ENCODE measurements at places on chromosomes 11 and 22.

DNA sequence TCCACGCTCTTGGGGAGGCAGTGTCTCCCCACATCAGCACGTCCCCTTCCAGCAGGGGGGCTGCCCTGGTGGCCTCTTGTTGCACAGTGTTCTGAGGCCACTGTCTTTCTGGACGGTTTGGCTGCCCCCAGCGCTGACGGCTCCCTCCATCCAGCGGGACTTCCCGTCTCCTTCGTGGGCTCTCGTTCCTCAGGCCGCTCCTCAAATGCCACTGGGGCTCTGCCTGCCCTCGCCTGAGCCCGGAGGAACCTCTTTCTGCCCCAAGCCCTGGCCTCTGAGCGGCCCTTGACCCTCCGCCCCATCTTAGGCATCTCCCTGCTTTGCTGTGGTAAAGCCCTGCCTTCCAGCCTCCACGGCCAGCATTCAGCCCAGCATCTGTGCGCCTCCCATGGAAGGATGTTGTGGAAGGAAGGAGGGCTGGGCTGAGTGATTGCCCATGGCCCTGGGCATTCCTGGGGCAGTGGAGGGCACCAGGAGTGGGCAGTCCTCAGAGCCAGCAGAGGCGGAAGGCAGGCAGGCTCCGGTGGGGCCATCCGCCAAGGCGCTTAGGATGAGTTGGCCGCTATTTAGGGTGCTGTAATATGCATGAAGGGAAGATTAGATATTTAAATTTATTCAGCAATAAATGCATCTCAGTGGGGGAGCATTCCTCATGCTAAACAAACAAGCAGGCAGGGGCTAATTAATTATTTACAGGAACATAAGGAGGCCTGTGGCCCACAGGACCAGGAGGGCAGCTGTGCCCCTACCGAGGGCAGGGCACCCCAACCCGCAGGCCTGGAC, 17.8 kb downstream of the OTUB1 start:
- DNase-seq: no peak

DNA sequence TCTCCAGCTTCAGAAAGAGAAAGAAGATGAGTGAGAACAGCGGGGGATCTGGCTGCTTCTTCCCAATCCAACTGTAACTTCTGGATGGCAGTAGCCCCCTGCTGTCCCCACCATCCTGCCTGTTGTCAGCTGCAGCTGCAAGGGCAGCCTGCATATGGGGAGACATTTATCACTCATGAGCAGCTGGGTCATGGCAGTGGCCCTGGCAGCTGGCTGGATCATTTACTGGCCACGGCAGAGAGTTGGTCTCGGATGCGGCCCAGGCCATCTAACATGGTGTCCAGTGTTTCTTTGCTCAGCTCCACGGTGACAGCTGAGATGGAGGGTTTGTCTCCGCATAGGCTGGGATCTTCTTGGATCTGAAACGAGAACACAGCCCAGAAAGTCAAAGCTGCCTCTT, 14.8 kb downstream of the COMMD9 start:
- no peak for DNase-seq

DNA sequence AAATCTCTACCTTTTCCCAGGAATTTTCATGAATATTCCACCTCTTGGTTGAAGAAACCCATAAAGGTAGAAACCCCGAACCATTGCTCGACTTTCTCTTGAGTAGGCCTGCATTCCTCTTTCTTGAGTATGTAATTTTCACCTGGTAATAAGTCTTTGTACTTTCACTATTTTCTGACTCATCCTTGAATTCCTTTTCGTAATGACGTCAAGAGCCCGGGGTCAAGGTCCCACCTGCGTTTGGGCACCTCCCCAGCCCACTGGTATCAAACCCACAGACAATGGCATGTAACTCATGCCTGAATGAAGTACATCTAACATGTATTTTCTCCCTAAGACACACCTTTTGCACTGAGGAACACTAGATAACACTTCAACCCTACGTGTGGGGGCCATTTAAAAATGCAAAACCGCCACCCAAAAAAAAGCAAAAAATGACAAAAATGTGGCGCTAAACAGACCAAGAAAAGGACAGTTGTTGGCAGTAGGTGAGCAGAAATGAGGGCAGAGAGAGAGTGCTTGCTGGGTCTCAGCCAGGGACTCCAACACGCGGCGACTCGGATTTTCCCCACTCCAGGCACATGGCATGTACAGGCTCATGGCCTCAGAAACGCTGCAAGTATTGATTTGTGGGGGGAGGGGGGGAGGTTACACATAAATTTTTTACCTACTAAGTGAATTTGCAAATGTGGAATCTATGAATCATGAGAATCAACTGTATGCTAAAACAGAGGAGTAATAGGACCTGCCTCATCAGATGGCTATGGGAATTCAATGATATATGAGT, 4.1 kb upstream of the C11orf24 start:
- DNase-seq: no peak

DNA sequence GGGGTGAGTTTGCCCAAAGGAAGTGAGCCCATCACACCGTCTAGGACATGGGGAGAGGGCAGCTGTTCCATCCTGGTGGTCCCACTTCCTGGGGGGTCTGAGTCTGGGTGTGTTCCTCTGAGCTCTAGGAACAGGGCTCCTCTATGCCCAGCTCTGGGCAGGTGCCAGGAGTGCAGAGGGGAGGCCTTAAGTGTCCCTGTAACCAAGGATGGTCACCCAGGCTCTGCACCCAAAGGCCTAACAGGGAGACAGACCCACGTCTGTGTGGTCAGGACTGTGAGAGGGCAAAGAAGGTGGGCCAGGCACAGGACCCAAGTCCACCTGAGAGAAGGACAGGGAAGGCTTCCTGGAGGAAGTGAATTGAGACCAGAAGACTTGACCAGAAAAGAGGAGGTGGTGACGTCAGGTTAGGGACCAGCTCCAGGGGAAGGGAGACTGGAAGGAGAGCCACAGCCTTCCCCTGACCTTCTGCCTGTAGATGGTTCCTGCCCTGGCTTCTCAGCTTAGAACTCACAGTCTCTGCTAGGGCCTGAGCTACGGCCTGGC, 11.3 kb upstream of the TCF20 start:
- DNase-seq: no peak

DNA sequence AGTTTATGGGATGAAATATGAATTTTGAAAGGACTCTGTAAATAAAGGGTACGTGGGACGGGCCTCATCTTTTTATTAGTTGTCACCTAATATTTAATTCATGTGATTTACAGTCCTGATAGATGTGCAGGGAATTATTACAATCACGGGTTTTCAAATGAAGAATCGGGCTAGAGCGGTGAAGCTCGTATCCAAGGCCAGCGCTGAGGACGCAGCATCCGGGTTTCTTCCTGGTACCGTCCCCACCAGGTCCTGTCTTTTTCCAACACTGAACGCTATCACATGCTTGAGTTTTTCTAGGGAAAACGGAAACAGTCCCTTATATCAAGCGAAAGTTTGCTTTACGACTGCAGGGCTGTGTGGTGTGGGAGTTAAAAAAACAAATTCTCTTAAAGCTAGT, 787 bp downstream of the SMDT1 start:
- no peak for DNase-seq

GRCh38 chr11:131822506-131822905, 452.1 kb downstream of the NTM start:
- no peak for DNase-seq

- DNase-seq: no peak
Measured at GRCh38 chr11:103871923-103872551, 164.4 kb upstream of the DDI1 start.

DNA sequence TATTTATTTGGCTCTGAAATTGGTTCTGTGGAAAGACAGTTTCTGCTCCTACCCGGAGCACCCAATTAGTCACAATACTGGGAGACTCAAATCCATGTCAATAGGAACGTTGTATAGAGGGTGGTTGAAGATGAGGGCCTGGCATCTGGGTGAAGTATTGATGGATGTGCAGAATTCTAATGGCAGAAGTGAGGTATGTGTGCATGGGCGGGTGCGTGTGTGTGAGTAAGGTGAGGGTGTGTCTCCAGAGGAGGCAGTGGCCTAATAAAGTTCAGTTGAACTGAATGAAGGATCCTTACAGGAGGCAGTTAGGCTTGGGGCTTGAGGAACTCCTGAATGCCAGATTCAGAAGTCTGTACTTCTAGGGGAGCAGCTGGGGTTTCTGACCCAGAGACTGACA, 71.8 kb upstream of the B3GAT1 start:
- DNase-seq: no peak

DNA sequence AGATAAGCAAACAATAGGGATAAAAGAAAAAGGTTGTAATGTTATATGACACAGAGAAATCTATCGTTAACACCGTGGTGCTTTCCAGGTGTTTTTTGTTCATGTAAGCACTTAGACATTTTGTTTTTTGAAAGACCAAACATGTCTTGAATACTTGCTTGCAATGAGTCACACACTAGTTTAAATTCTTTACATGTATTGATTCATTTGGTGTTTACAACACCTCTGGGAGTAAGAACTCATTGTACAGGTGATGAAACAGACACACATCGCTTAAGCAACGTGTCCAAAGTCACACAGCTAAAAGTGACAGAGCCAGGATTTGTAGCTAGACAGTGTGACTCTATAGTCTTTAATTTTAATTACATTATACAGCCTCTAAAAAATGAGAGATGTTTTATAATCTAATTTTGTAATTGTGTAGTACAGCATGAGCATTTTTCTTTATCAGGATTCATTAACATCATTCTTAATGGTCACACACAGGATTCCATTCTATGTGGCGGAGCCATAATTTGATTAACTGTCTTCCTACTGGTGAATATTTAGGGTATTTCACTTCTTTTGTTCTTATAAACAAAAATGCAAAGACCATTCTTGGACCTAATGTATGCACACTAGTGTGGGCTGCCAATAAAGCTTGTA, 148.8 kb downstream of the DBX1 start:
- DNase-seq: no peak

DNA sequence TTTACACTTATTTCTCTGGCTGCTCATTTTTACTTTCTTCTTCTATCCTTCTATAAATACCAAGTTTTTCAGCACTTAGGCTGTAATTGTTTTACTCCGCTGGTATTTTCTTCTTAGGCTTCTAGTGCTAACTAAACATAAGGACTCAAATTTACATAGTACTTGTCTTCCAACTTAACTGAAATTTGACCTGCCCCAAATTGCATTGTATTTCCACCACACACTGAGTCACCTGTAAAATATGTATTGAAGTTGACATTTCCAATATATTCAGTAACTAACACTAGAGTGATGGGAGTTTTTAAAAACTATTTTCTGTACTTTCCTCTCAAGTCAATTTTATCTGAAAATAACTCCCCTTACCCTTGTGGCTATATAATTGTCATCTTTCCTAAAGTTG, 1794.1 kb upstream of the RAG2 start:
- no peak for DNase-seq

DNA sequence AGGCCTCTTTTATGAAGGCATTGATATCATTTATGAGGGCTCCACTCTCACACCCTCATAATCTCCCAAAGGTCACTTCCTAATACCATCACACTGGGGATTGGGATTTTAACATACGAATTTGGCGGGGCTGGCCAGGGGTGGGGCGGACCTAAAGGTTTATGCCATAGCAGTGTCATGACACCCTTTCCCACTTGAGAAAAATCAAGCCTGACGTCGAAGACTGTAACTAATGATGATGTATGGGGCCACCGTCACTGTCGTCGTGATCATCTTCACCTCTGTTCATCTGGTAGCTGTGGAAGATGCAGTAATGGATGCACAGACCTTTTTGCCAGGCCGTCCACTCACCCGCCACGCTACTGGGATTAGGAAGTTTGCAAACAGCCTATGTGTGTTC, 912.1 kb downstream of the TBC1D22A start:
- DNase-seq: no peak

DNA sequence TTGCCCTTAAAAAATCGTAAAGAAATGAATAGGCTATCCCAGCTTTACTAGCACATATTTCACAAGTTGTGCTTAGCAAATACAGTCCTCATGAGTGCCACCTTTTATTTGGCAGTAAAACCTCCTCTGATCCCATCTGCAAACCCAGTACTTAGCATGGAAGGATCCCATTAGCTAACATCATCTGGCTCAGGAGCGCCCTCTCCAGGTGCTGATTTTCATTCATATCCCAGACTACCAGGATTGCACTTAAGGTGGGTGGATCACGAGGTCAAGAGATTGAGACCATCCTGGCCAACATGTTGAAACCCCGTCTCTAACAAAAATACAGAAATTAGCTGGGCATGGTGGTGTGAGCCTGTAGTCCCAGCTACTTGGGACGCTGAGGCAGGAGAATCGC, 76.1 kb upstream of the PAX6 start:
- DNase-seq: no peak
